ENCODE measurements at places on chromosomes 12 and 14.
A peak's percentile ranks its signal among the peaks of the same experiment; 100 is the strongest.

DNA sequence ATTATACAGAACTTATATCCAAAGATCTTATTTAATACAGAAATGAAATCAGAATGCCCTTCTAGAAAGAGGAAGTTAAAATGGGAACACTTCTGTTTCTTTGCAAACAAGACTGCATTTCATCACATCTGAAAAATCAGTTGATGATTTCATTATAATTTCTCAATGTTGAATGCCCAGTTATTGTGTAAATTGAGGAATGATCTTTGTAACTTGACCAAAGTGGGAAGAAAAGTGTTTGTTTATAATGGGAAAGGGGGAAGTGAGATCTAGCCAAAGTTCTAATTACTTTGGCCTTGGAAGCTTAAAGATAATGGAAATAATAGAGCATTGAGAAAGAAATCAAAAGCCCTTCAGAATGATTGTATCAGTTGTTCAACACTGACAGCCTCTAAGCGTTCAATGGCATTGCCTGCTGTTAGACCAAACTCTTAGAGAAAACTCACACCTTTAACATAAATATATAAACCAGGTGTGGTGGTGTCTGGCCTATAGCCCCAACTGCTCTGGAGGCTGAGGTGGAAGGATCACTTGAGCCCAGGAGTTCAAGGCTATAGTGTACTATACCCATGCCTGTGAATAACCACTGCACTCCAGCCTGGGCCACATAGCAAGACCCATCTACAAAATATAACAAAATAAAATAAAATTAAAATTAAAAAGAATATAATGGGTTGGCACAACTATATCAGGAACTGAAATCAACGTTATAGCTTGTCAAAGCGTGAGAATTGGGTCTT is 9.9 kb upstream of the LYZ start:
- no peak for DNase-seq

- no peak for DNase-seq
Observed at GRCh38 chr12:84480803-84481202, 431.8 kb downstream of the SLC6A15 start.

- no peak for DNase-seq
Observed at GRCh38 chr12:19709889-19710288, 270.6 kb downstream of the AEBP2 start.

GRCh38 chr14:32514236-32514635 is 185.1 kb downstream of the AKAP6 start:
- peak; percentile 29 for DNase-seq

DNA sequence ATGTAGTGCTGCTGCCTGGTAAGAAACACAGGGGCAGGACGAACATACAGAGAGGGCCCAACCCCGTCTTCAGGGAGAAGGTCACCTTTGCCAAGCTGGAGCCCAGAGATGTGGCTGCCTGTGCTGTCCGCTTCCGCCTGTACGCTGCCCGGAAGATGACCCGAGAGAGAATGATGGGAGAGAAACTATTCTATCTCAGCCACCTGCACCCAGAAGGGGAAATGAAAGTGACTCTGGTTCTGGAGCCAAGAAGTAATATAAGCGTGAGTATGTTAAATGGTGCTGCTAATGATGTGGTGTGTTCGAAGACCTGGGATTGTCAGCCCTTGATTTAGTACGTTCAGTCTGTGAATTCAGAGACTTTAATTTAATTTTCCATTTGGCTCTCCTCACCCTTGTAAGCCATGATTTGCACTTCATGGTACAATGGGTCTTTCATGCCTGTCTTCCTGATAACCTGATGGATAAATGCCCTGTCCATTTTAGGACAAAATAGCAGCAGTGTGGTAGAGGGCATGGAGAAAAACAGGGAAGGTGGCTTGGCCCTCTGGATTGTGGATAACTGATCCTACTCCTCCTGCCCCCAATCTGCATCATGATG is 318.9 kb downstream of the SNAPC1 start:
- no peak for DNase-seq

- DNase-seq: no peak
Observed at GRCh38 chr12:89069431-89069830, 282.9 kb downstream of the DUSP6 start.

- DNase-seq: peak; percentile 80
Observed at GRCh38 chr12:9364224-9365176, 156.3 kb upstream of the PZP start.

GRCh38 chr14:101780887-101781239 is 19.4 kb downstream of the PPP2R5C start:
- no peak for DNase-seq

GRCh38 chr14:36508418-36509068 is 11.5 kb downstream of the NKX2-1 start:
- no peak for DNase-seq

- DNase-seq: no peak
Observed at GRCh38 chr12:93592641-93593406, 20.3 kb downstream of the SOCS2 start.

DNA sequence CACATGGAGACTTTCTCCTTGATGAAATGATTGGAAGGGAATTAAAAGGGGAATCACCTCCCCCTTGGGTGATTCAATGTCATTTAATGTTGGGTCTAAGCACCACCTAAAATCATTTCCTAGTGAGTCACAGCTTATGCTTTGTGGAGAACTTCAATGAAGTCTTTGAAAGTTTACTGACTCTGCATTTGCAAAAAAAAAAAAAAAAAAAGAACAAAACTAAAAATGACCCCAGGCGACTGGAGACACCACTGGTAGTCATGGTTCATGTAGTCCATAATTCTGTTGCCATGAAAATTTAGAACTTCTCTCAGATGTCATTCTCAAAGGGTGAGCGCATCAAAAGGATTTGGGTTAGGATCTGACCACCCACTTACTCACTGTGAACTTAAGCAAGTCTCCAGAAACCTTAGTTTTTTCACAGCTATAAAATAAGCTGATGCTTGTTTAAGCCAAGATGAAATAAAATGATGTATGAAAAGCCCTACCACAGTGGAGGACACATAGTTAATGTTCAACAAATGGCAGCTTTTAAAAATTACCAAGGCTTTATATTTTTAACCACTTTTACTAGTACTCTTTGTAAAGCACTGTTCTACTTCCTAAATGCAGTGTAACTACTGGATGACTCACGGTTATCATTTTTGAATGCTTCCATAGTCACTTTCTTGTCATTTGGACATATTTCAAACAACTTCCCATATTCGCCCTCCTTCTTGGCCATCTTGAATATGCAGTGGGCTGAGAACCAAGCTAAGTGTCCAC is 18.1 kb upstream of the KSR2 start:
- DNase-seq: peak; percentile 98

GRCh38 chr12:75651342-75651695 is 139.9 kb upstream of the KRR1 start:
- no peak for DNase-seq

GRCh38 chr14:104708606-104709268 is 15.3 kb upstream of the ADSS1 start:
- no peak for DNase-seq

GRCh38 chr12:116773276-116773731 is 35.2 kb downstream of the RNFT2 start:
- DNase-seq: peak; percentile 4

DNA sequence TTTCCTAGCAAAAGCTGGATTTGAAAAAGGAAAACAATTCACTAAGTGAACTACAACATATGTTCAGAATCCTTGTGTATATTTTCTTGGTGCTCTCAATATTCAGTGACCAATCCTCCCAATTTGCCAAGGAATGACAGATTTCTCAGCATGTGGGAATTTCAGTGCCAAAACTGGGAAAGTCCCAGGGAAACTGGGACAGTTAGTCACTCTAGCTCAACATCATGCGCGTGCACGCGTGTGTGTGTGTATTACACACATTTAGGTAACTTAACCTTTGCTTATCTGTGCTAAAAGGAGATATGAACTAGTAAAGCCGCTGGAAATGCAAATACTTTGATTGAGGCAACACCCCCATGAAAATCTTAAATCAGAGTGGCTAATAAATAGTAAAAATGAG is 26.1 kb upstream of the SLC6A13 start:
- DNase-seq: peak; percentile 51

GRCh38 chr12:4648501-4649357 is at the start of the genes AKAP3 and NDUFA9:
AKAP3 (minus strand) TSS chr12:4649051; CDS start chr12:4638196, 10,855 bp downstream.
NDUFA9 (plus strand) TSS chr12:4649114; CDS start chr12:4649127, 13 bp downstream.
- peak; percentile 86 for DNase-seq

DNA sequence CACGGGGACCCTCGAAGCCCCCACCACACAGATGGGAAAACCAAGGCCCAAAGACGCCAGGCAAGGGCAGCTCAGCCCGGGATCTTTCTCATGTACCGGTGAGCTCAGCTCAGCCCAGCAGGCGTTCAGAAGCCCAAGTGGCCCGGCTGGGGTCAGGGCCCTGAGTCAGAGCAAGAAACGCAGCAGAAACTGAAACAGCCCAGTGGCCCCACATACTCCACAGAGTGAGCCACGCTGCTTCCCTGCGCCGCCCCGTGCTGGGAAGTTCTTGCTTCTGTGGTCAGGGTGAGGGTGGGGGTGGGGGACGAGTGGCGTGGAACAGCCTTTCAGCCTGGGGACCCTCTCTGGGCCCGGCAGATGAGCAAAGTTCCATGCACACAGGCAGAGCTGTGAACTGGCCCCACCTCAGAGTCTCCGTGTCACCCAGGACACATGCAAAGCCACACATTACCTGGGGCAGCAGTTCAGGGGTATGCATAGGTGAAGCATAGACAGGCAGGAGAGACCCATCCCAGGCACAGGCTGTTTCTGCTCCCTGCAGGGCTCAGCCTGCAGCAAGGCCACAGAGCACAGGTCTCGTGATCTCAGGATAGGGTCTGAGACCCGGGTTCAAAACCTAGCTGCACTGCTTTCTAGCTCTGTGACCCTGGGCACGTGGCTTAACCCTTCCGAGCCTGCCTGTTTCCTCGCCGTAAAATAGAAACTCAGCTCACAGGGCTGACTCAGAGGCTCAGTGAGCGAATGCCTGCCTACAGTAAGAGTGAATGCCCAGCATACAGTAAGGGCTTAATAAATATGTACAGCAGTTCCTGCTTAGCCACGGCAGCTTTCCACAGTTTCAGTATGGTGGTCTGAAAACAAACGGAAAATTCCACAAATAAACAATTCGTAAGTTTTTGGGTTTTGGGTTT is 21.6 kb downstream of the NCOR2 start:
- DNase-seq: peak; percentile 85

DNA sequence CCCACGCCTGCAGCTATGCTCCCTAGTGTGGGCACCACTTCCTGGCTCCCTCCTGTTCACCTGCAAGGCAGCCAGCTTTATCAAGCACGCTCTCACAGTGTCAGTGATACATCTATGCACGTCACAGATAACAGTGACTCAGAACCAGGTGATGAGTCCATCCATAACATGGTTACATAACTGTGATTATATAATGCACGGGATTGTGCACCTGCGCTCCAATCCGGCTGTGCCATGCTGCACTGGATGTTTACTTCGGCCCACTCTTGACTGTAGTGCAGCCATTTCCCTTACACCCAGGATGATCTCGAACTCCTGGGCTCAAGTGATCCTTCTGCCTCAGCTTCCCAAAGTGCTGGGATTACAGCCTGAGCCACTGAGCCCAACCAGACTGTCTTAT is 38.4 kb upstream of the CEP83 start:
- no peak for DNase-seq

GRCh38 chr12:62164036-62164435 is 96.2 kb upstream of the USP15 start:
- no peak for DNase-seq

DNA sequence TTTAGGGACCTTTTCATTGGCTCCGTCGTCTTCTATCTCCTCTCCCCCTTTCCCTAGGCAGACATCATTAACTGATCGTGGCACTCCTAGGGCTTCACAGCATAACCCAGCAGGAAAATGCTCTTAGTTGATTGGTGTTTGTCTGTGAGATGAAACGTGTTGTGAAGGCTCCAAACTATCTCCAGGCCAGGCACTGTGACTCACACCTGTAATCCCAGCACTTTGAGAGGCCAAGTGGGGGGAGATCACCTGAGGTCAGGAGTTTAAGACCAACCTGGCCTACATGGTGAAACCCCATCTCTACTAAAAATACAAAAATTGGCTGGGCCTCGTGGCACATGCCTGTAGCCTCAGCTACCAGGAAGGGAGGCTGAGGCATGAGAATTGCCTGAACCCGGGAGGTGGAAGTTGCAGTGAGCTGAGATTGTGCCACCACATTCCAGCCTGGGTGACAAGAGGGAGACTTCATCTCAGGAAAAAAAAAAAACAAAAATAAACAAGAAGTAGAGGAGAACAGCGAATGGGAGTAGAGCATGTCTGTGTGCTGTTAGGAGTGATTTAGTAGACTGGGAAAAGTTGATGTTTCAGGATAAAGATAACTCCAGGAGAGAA is 32.3 kb upstream of the WDR89 start:
- DNase-seq: no peak

- peak; percentile 30 for DNase-seq
Observed at GRCh38 chr12:100267603-100268281, 765 bp downstream of the SCYL2 start.

- no peak for DNase-seq
Observed at GRCh38 chr12:103956509-103957027, 9.1 kb upstream of the TDG start.

- DNase-seq: peak; percentile 80
Observed at GRCh38 chr12:75658901-75659823, 147.8 kb upstream of the KRR1 start.

- DNase-seq: peak; percentile 32
Observed at GRCh38 chr12:109943811-109944210, 43.7 kb downstream of the TCHP start.

Measured in renal cortical epithelial cell (primary cell).